AG08395 (cell line): ENCODE measurements at places on chromosomes 3 and 15.

DNA sequence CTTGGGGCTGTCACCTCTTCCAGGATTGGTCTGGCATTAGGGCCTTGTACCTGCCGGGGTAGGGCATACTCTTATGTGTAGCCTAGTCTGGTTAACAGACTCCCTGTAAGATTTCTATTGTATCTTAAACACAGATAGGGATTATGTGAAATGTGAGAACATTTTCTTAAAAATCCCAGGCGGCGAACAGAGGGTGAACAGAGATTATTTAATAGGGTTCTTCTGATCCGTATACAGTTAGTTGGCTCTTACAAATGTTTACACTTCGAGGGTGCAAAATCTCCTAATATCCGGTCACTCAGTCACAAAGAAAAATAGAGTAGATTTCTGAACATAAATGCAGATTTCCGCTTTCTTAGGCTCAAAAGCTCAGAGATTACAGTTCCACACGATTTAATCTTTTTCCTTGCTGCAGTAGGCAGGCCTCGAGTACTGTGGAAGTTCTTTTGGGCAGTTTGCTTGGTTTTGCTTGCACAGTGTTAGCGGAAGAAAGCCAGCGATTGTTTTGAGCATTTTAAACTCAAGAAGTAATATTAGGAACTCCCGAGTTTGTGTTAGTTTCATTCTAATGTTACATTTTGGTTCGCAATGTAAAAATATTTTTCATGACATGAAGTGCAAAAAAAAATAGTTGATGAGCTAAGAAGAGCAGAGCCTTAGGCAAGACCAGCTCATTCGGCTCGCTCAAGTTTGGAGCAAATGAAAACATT, 993 bp downstream of the PLCL2 start:
- DNase-seq, result no peak

DNA sequence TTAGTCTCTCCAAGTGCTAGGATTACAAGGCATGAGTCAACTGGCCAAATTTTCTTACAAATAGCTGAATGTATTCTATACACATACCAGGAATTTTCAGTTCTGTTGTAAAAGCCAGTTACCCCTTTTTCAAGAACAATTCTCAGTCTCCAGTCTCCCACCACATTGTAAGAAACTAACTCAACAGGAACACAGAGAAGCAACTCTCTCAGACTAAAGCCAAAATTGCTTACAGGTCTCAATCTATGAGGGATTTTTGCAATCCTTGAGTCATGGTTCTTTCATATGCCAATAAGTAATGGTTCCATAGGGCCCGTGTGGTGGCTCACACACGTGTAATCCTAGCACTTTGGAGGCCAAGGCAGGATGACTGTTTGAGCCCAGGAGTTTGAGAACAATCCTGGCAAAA, 8.5 kb downstream of the IP6K2 start:
- peak; percentile 37 for DNase-seq

DNA sequence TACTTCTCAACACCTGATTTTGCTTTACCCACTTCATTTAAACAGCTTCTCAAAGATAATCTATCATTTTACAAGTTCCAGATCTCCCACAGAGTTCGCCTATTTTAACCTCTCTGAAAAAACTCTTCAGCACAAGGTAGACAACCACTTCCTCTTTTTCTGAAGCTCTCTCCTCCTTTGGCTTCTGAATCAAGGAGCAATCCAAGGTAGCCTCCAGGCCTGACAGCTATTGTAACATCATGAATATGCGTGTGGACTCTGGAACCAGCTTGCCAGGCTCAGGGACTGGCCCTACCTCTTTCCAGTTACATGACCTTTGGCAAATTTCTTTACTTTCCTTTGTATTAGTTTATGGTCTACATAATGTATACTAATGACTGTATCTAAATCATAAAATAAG, 405.9 kb upstream of the ZNF385D start:
- no peak for DNase-seq

GRCh38 chr3:156316076-156316475, 195.7 kb downstream of the KCNAB1 start:
- no peak for DNase-seq

GRCh38 chr3:69143612-69144011, 21.2 kb upstream of the LMOD3 start:
- no peak for DNase-seq

GRCh38 chr3:14273901-14274611, 95.4 kb downstream of the LSM3 start:
- no peak for DNase-seq

GRCh38 chr3:192409201-192409837, 318.0 kb downstream of the FGF12 start:
- no peak for DNase-seq

DNA sequence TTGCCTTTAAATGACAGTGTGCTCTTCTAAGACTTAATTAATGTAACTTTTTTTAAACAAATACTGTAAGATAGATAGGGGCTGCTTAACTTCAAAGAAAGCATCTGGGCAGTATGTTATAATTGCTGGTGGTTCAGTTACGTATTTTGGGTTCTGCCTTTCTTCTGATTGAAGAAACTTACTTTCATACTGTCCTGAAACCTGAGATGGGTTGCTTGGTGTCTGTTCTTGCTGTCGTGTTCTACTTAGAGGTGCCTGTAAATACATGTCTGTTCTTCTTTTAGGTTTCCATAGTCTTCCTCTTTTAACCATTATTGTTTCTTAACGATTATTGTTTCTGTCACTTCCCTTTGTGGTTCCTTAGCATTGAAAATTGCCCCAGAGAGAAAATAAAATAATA, 297.7 kb upstream of the CHRM5 start:
- DNase-seq, result no peak

GRCh38 chr3:142007710-142008399, 131.4 kb downstream of the ATP1B3 start:
- no peak for DNase-seq

DNA sequence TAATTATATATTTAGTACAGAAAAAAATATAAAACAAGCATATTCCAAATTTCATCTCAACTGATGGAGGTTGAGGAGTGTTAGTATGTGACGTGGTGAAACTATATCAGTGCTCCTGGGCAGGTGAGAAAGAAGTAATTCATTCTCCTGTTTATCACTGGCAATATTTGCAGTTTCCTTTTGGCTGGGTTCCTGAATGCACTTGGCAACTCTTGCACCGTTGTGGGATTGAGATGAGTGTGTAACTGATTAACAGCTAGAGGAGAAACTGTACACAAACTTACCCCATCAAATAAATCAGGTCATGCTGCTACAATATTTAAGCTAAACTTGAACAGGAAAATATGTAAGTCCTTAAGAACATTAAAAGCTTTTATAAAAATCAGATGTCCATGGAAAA, 2.1 kb upstream of the ATP13A4 start:
- DNase-seq, result no peak

DNA sequence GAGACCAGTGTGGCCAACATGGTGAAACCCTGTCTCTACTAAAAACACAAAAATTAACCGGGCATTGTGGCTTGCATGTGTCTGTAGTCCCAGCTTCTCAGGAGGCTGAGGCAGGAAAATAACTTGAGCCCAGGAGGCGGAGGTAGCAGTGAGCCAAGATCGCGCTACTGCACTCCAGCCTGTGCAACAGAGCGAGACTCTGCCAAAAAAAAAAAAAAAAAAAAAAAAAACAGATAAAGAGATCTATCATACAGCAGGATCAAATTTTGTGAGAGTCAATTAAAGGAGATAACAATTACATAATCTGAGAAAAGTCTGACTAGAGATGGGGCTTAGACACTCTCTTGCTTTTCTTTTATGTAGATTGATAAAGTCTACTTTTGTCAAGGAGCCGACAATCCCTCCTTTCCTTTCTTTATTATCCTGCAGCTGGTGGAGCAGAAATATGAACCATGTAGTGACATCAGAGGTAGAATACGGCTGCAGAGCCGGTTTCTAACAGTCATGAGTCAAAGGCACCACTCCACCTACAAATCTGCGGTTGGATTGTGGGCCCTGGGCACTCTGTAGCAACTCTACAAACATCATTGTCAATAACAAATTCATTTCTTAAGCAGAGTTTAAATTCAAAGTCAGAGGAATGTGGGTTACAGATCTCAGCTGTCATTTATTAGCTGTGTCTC, 9.0 kb downstream of the C2CD4A start:
- DNase-seq, result no peak
